ENCODE measurements at places on chromosomes 6 and 20. TPM values are rescaled to one million over a fixed set of nuclear protein-coding genes. Genes with fewer than 3 reads are reported as not detected.

The CDC5L gene
- total RNA-seq = 24.3 TPM

The HLA-DPB1 gene
- total RNA-seq = 6.9 TPM

The MLIP gene
- not detected for total RNA-seq

The GTSF1L gene
- total RNA-seq = not detected

GRCh38 chr20:41408986-41409385, 42.4 kb upstream of the EMILIN3 start:
- no peak for DNase-seq
- H3K4me3 ChIP-seq = no peak overlapping the region
- H3K27ac ChIP-seq = no peak overlapping the region
- H3K27me3 ChIP-seq = no peaks in the 10 kb centered on the region
- peaks cover 11% of the 10 kb centered on the region for H3K4me1 ChIP-seq

- no peaks in the 10 kb centered on the region for H3K36me3 ChIP-seq
- no peak for DNase-seq
- no peak overlapping the region for H3K27ac ChIP-seq
- no peaks in the 10 kb centered on the region for H3K27me3 ChIP-seq
- no peaks in the 10 kb centered on the region for H3K4me1 ChIP-seq
- no peak overlapping the region for H3K4me3 ChIP-seq
These were observed 459.9 kb downstream of the GRIK2 start for GRCh38 chr6:101853231-101854085.

- H3K4me3 ChIP-seq = no peak overlapping the region
- H3K27me3 ChIP-seq = peaks cover 45% of the 10 kb centered on the region
- no peak for DNase-seq
- peaks cover 4% of the 10 kb centered on the region for H3K4me1 ChIP-seq
These were observed 75.2 kb downstream of the JPH2 start for GRCh38 chr20:44111712-44112335.

DNA sequence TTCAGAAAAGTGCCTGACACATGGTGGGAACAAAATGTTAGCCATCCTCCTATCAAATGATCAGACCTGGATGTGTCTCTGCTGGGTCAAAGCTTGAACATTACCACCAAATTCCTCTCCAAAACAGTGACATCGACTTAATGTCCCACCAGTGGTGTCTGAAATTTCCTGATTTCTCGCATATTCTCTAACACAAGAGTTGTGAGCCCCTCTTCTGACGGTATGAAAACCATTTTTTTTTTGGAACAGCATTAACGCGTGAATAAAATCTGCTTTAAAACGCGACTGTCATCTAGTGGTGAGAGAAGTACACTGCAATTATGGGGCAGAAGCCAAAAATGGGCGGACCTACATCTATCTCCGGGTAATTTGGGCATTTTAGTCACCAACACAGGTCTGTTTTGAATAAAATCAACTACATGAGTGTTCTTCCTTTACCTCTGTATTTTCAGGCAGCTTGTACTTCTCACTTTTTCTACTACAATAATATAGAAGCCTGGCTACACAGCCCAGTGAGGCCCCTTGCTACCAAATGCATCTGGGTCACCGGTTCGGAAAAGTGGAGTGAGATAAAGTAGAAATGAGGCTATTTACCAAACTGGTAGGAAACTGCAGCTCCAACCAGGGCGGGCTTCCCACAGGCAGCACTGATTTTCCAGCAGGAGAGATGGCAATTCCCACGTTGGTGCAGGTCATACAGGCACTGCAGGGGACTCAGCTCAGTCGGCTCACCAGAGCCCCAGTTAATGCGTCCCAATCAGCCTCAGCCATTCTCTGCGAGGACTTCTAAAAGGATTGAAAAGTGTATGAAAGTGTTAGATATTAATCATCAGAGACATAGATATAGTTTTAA, 27.4 kb downstream of the MGME1 start:
- H3K27ac ChIP-seq = no peak overlapping the region
- H3K27me3 ChIP-seq = peaks cover 3% of the 10 kb centered on the region
- no peak overlapping the region for H3K4me3 ChIP-seq

GRCh38 chr6:105109955-105110895, 69.6 kb downstream of the POPDC3 start:
- H3K4me1 ChIP-seq = no peaks in the 10 kb centered on the region
- H3K4me3 ChIP-seq = no peak overlapping the region
- H3K27ac ChIP-seq = no peak overlapping the region
- H3K36me3 ChIP-seq = no peaks in the 10 kb centered on the region
- no peak for DNase-seq

- no peaks in the 10 kb centered on the region for H3K27me3 ChIP-seq
- peaks cover 8% of the 10 kb centered on the region for H3K4me1 ChIP-seq
- peak; percentile 14 for DNase-seq
- peaks cover 7% of the 10 kb centered on the region for H3K36me3 ChIP-seq
These were observed 21.1 kb downstream of the RTN4IP1 start for GRCh38 chr6:106608080-106608668.

GRCh38 chr6:118216751-118217150, 309.7 kb downstream of the SLC35F1 start:
- no peaks in the 10 kb centered on the region for H3K36me3 ChIP-seq
- peaks cover 2% of the 10 kb centered on the region for H3K27me3 ChIP-seq
- no peak overlapping the region for H3K27ac ChIP-seq
- no peak overlapping the region for H3K4me3 ChIP-seq
- no peak for DNase-seq

DNA sequence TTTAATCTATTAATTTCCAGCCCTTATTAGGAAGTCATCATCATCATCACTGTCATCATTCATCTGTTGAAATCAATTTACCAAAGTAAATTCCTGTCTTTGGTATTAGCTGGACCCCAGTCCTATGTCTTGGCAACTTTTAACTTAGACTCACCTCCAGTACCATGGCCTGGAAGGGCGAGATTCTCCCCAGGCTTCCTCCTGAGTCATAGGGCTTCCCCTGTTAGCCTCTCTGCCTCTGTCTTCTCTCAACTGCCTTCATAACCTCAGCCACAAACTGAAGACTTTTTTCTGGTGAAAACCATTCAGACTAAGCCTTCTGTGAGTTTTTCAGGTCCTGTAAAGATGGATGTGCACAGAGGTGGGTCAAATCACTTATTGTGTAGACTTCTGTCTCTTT, 95.0 kb downstream of the NKAIN2 start:
- no peaks in the 10 kb centered on the region for H3K36me3 ChIP-seq
- no peak overlapping the region for H3K27ac ChIP-seq
- no peak overlapping the region for H3K4me3 ChIP-seq
- no peaks in the 10 kb centered on the region for H3K27me3 ChIP-seq

GRCh38 chr20:37353285-37353849, 7.4 kb downstream of the SRC start:
- H3K36me3 ChIP-seq = no peaks in the 10 kb centered on the region
- no peak overlapping the region for H3K4me3 ChIP-seq
- no peak overlapping the region for H3K27ac ChIP-seq
- no peak for DNase-seq
- no peaks in the 10 kb centered on the region for H3K27me3 ChIP-seq
- no peaks in the 10 kb centered on the region for H3K4me1 ChIP-seq

DNA sequence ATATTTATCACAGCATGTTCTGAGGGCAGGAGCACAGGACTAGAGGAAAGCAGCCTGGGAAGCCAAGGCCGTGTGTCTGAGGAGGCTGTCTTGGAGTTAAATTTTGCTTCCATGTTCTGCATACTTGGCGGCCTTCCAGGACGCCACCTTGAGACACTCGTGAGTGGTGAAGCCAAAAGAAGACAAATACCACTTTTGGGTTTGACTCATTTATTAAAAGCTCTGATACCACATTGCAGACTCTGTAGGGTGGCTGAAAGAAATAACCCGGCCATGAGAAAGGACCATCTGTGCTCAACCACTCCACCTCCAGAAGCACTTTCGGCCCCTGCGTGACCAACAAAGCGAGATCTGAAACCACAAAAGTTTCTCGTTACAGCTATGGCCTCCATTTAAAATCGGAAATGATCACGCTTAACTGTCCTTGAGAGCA, 120.0 kb downstream of the TMEM242 start:
- H3K36me3 ChIP-seq = peaks cover 36% of the 10 kb centered on the region
- H3K4me3 ChIP-seq = no peak overlapping the region
- DNase-seq = no peak
- no peak overlapping the region for H3K27ac ChIP-seq

DNA sequence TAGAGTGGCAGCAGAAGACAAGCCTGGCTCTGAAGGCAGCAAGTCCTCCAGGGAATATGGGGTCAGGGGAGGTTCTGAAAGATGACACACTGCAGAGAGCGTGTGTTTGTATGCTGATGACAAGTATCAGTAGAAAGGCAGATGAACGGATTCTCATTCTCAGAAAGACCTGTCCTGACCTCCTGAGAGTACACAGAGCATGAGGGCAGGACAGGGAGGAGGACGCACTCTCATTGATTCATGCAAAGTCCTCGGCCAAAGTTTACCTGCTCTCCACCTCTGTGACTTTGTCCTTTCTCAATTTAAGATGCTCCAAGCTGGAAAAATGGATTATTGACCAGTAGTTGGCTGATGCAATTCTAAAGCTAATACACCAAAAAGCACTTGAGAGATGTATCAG, 156.7 kb downstream of the LPA start:
- no peak for DNase-seq
- H3K27ac ChIP-seq = no peak overlapping the region
- H3K4me1 ChIP-seq = no peaks in the 10 kb centered on the region
- peaks cover 8% of the 10 kb centered on the region for H3K36me3 ChIP-seq
- H3K4me3 ChIP-seq = no peak overlapping the region
- no peaks in the 10 kb centered on the region for H3K27me3 ChIP-seq

DNA sequence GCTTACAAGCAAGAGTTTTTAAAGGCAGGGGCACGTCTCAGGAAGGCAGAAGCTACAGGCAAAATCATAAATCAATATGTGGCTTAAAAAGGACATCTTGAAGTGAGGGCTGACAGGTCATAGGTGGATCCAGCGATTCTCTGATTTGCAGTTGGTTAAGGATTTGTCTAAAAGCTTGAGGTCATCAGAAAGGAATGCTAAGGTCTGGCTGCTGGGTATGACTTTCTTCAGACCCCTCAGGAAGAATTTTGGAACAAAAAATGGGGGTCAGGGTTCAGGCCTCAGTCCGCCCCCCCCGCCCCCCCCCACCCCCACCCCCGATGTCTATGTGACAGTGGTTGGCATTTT, 261.9 kb downstream of the CDH4 start:
- no peaks in the 10 kb centered on the region for H3K36me3 ChIP-seq
- no peak overlapping the region for H3K4me3 ChIP-seq
- no peaks in the 10 kb centered on the region for H3K27me3 ChIP-seq
- H3K27ac ChIP-seq = no peak overlapping the region

- no peaks in the 10 kb centered on the region for H3K36me3 ChIP-seq
- no peaks in the 10 kb centered on the region for H3K4me1 ChIP-seq
- no peak overlapping the region for H3K27ac ChIP-seq
- no peak for DNase-seq
- H3K27me3 ChIP-seq = peaks cover 11% of the 10 kb centered on the region
- H3K4me3 ChIP-seq = no peak overlapping the region
These were observed 28.6 kb downstream of the KIF25 start for GRCh38 chr6:168025831-168026710.

DNA sequence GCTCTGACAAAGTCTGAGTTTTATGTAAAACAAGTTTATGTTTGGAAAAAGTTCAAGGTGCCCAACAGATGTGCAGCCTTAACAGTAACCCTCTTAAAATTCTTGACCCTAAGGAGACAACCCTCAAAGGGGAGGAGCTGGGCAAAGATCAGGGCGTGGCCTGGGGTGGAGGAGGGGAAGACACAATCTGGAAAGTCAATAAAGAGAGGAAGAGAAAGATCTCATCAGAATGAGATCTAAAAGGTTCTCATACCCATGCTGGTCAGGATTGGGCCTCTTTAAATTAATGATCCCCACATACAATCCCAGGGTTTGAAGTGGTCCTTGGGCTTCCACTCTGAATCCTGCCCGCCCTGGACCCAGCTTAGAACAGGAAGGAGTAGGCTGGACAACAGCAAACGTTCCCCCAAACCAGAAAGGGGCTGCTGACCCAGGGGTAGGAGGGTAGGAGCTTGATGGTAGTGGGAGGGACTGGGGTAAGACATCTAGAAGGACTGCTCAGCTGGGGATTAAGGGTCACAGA, 33.0 kb downstream of the FOXP4 start:
- H3K27ac ChIP-seq = no peak overlapping the region
- H3K4me1 ChIP-seq = no peaks in the 10 kb centered on the region
- no peak for DNase-seq
- peaks cover 4% of the 10 kb centered on the region for H3K36me3 ChIP-seq
- H3K27me3 ChIP-seq = no peaks in the 10 kb centered on the region

All from activated CD4-positive, alpha-beta memory T cell treated with anti-CD3 and anti-CD28 coated beads for 36 hours (primary cell).